ENCODE measurements at places on chromosomes 6 and 20. TPM values are rescaled to one million over a fixed set of nuclear protein-coding genes. Genes with fewer than 3 reads are reported as not detected.

Gene GTSF1L
- total RNA-seq: not detected

Gene SKIC2
- total RNA-seq: 84.2 TPM

Gene OR2B2
- total RNA-seq: not detected

Gene COL21A1
- total RNA-seq: 12.8 TPM

Gene SLCO4A1
- total RNA-seq: 5.3 TPM

Gene CFAP61
- 0.52 TPM for total RNA-seq

Measured in type B pancreatic cell (in vitro differentiated cells).